ENCODE measurements at places on chromosomes 3 and 15. TPM values are rescaled to one million over a fixed set of nuclear protein-coding genes. Genes with fewer than 3 reads are reported as not detected.

DNA sequence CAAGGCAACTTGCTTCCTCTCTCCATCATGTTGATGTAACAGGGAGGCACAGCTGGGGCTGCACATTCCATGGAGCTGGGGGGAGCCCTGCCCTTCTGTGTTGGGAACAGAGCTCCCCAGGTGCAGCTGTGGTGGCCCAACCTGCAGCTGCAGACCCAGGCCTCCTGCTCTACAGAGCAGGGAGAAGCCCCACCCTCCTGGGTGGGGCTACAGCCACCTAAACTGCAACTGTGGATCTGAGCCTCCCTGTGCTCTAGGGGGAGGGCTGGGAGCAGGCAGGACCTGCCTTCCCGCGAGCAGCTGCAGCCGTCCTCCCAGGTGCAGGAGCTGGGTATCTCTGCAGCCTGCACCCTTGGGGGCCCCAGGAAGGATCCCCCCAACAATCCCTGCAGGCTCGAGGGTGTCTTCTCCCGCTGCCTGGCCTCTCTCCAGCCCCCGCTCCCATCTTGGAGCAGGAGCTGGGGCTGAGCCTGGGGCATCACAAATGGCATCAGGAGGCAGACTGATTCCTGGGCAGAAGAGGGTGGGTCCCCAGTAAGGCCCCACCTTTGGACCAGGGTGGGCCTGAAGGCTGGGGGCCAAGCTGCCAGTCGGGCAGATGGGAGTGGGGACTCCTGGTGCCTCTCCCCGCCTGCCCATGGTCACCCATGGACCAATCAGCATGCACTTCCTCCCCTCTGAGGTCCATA is 7.4 kb downstream of the LRRC58 start:
- no peak for DNase-seq

Gene ZIC4
- not detected for polyA plus RNA-seq

- no peak for DNase-seq
These were observed at the start of gene CMTM8 for GRCh38 chr3:32238453-32239306. Gene CMTM8, plus strand, starts transcription at chr3:32238680. Its CDS starts 293 bp downstream, at chr3:32238973.

DNA sequence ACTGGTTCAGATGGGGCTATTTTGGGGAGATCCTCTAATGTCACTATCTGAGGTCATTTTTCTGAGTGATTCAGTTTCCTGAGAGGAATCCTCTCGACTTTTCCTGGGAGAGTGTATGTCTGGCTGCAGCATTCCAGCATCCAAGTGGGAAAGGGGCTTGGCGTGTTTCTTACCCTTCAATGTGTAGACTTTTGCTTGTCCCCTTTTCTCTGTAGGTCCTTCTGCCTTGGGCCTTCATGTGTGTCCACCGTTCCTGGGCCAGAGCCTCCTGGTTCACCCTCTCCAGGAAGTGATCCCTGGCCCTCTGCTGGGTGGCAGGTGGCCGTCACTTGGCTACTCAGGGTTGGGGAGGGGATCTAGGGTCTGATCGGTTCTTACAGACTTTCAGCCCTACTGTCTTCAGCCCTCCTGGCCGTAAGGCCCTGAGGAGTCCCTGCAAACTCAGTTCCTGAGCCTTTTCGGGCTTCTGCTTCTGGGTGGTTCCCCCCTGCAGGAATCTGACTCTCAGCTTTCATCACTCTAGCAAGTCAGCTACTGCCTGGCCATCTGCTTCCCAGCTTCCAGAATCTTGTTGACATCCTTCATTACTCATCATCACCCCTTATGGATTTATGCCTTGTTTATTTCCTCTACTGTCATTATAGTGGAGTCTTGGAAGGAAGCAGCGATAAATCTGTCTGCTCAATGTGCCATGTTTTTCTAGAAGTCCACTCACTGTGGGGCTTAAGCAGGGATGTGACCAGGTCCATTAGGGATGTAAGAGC is 36.5 kb downstream of the GOLGA6L10 start:
- DNase-seq = no peak

GRCh38 chr3:147301781-147302180 is 104.6 kb downstream of the ZIC4 start:
- DNase-seq = no peak

DNA sequence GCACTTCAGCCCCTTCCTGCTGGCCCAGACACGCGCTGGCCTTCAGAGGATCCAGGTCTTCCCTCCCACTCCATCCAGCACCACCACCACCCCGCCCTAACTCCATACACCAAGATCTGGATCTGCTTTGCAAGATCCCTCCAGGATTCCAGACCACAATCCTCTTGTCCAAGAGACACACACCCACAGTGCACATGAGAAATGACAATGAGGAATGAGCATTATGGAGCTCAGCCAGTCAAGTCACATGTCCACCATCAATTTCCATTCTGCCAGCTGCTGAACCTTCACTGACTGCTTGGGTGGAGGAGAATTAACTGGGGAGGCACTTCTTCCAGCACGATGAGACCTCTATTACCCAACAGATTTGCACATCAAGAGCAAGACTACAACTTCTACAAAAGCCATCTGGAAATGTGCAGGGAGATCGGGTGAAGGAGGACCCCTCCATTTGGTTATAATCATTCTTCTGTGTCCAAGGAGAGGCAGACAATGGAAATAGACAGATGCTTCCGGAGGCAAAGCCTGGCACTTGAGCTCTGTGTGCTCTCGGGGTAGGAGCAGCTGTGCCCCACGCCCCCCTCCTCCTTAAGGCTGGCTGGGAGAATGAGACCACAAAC is 12.3 kb upstream of the SPATA12 start:
- DNase-seq = no peak

DNA sequence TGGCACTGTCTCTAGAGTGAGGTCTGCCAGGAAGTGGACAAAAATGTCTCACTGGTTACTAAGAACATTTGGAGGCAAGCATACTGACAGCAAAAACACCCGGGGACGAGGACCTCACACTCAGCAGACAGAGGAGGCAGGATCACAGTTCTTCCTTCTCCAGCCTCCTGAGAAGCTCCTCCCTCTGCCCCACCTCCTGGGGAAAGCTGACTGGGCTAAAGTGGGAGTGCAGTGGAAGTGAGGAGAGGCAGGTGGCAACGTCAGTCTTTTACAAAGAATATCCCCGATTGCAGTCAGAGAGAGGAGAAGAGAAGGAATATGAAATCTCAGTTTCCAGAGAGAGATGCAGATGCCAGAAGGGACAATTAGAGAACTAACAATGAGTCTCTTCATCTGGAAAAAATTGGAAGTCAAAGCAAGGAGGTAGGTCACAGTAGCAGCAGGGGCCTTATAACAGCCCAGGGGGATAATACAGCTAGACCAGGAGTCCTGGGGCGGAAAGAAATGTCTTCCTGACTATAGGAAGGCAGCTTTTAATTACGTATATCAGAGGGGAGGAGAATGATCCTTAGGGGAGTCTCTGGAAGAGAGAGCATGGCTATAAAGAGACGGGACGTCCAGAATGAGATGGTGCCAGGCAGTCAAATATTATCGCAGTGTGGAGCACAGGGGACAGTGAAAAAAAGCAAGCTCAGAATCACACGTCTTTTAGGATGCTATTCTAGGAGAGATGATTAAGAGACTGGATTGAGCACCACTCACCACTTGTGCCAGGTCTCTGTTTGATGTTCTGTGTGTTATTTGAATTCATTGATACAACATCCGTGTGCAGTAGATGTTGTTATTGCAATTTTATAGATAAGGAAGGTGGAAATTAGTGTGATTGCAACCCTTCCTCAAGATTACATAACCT is 47.2 kb downstream of the LEO1 start:
- no peak for DNase-seq

Gene SCAMP5
- polyA plus RNA-seq = 1.9 TPM

Gene SPSB4
- not detected for polyA plus RNA-seq

Gene NR1D2
- polyA plus RNA-seq = 10.3 TPM

DNA sequence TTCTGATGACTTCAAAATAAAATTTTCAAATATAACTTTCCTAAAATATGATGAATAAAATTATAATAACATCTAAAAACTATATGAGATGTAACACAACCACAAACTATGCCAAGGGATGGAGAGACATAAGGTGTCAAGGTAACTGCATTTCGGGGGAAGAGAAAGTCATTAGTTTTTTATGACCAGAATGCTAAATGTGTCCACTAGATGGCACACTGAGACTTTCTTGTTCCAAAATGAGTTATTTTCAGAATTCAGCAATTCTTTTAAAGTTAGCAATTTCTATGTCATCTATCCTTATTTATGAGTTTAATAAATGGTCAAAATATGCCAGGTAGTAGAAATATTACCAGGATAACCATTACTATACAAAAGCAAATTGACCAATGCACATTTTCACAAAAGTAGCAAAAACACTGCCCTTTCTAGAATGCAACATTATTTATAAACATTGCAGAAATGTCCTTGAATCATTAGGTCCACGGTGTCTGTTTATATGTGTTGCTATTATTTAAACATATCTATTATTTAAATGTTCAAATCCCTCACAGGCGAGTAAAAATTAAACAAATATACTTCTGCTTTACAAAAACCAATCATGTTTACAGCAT is 374.2 kb downstream of the PLCL2 start:
- no peak for DNase-seq

Gene NR1I2
- polyA plus RNA-seq = not detected

Gene KLHL40
- polyA plus RNA-seq = not detected

DNA sequence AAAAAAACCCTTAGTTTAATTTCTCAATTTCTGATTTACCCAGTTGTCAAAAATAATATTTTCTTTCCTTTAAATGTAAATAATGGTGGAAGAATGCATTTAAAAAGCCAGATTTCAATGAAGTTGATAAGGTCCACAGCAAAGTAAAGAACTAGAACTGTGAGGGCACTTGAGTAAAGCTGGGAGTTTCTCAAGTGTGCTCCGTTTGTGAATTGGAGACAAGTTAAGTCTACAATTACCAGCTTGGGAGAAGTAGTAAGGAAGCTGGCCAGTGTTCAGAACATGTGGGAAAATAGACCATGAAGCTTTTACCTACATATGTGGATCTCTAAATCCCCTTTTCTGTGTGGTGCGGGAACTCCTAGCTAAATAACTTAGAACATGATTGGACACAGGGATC is 239.4 kb downstream of the OXSM start:
- DNase-seq = no peak

GRCh38 chr3:98010194-98010882 is 24.8 kb downstream of the GABRR3 start:
- DNase-seq = no peak

Gene ANAPC13
- 34.8 TPM for polyA plus RNA-seq

DNA sequence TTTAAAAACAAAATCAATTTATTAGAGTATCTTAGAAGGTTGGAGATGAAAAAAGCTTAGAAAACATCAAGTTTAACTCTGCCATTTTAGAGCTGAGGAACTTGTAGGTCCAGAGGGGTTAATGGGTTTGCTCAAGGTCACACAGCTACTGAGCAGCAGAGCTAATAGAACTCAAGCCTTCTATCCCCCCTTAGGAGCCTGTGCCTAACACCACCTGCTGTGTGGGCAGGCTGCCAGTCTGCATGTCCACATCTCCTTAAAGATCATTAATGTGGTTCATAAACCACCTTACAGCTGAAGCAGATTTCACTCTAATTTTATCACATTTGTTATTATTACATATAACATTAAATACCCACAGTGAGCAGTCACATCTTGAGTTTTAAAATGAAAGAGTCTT is 14.1 kb upstream of the SLC35G2 start:
- no peak for DNase-seq

DNA sequence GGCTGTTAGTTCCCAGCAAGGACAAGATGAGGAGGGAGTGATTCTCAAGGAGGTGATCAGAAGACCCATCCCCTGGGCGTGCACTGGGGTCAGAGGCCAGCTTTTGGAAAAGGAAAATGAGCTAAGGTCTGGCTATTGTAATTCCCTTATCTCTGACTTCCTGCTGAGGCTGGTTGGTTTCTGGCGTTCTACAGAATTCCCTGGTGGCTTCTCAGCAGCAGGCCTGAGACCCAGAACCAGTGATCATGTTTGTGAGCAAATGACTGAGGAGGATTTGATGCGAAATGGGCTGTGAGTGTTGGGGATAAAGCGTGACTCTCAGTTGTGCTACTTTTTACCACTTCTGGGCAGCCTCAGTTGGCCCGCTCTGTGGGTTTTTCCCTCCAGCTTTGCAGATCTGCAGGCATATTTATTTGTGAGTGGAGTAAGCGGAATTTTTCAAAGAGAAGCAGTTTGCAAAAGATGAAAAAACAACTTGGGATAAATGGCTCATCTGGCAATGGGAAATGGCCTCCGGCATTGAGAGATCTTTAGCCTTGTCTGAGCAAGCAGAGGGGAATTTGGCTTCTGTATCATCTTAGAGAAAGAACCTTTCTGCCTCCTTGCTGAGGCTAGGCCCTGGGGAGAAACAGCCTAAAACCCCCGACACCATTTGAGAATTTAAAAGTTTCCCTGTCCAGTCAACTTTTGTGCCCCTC is 102.7 kb downstream of the SLCO3A1 start:
- DNase-seq = no peak

DNA sequence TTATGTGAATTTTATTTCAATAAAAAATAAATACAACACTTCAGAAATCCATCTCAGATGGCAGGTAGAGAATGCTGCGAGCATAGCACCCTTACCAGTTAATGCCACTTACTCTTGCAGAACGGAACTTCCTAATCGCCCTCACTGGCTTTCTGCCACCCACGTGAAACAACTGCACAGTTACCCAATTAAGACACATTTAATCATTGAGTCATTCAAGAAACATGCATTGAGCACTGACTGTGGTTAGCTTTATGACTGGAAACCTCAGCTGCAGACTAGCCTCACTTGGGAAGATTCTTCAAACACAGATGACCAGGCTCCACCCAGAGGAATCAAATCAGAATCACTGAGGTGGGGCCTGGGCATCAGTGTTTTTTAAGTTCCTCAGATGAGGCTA is 5.6 kb upstream of the MFGE8 start:
- peak; percentile 95 for DNase-seq

GRCh38 chr3:171164067-171164465 is 137.5 kb upstream of the SLC2A2 start:
- peak; percentile 58 for DNase-seq

Gene SH3GL3
- 0.07 TPM for polyA plus RNA-seq

Gene TRH
- polyA plus RNA-seq = not detected

Gene FAM3D
- not detected for polyA plus RNA-seq

Measured in keratinocyte (primary cell).